ENCODE measurements at places on chromosomes 12 and 14. TPM values are rescaled to one million over a fixed set of nuclear protein-coding genes. Genes with fewer than 3 reads are reported as not detected.

- no peak overlapping the region for H3K4me3 ChIP-seq
- no peaks in the 10 kb centered on the region for H3K4me1 ChIP-seq
- no peak for DNase-seq
- H3K36me3 ChIP-seq: peaks cover 2% of the 10 kb centered on the region
- no peak overlapping the region for H3K27ac ChIP-seq
- H3K27me3 ChIP-seq: no peaks in the 10 kb centered on the region
Observed at GRCh38 chr12:94404854-94405253, 54.8 kb downstream of the CEP83 start.

DNA sequence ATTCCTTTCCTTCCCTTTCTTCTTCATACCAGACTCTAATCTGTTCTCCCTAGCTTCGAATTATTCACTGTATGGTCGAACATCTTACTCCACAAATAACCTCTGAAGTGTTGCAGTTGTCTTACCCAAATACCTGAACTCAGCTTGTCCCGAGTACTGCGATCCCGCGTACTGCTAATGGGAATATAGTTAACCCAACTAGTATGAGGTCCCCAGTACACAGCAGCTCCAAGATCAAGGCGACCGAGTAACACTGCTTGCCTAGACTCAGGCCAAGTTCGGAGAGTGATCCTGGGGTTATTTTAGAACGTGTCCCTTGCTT, 462 bp upstream of the ETNK1 start:
- peak overlapping the region; percentile 83 for H3K27ac ChIP-seq
- DNase-seq: no peak
- H3K36me3 ChIP-seq: no peaks in the 10 kb centered on the region
- peak overlapping the region; percentile 83 for H3K4me3 ChIP-seq

DNA sequence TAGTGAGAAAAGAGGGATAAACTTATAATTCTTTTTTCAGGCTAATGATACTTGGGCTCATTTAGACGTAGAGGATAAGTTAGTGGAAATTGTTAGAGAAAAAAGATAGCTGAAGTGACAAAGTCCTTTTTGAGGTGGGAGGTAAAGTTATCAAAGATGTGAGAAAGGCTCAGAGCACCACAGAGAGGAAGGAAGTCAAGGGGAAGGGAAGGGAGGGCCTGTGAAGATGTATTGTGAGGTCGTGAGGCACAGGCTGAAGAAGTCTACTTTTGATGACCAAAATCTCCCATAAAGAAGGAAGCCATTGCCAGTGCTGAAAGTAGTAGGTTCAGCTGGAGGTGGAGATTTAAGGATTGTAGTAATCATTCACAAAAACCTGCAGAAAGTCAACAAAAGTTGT, 19.4 kb upstream of the PTGDR start:
- H3K27me3 ChIP-seq: no peaks in the 10 kb centered on the region
- H3K36me3 ChIP-seq: no peaks in the 10 kb centered on the region
- peaks cover 2% of the 10 kb centered on the region for H3K4me1 ChIP-seq
- no peak overlapping the region for H3K27ac ChIP-seq
- H3K4me3 ChIP-seq: no peak overlapping the region
- DNase-seq: no peak

DNA sequence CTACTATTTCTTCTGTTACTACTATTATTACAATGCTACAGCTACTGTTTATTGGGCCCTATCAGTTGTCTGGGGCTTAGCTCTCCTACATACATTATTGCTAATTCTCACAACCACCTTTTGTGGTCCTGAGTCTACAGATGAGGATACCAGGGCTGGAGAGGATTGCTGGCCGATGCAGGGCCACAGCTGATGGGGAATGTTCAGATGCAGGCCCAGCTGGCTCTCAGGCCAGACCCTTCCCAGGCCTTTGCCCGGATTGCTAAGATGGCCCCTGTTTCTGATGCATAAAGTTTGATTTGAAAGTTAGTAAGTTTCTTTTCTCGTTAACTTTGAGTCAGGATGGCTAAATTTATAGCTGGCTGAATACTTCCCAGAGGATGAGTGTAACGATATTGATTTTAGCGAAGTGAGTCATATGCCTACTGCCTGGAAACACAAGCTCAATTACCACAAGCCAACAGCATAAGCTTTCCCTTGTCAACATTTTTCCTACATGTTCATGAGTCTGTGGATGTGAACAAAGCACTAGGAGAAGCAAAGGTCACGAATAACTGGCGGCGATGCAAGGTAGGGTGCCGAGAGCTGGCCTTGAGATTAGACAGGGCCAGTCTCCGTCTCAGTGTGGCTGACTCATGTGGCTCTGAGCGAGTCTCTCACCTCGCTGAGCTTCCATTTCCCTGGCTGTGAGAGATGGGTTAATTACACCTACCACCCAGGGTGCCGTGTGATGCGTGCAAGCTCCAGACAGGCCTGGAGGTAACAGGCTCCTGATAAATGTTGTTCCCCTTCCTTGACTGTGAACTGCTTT, 111.0 kb downstream of the BEGAIN start:
- DNase-seq: no peak
- no peaks in the 10 kb centered on the region for H3K4me1 ChIP-seq
- H3K4me3 ChIP-seq: no peak overlapping the region
- H3K36me3 ChIP-seq: no peaks in the 10 kb centered on the region
- H3K27me3 ChIP-seq: no peaks in the 10 kb centered on the region

The LRP1-AS gene
- total RNA-seq: not detected

- H3K4me1 ChIP-seq: peaks cover 23% of the 10 kb centered on the region
- no peak within 1 kb of the TSS for H3K4me3 ChIP-seq
- no peak within 1 kb of the TSS for H3K27ac ChIP-seq
- DNase-seq: peak; percentile 69
- H3K27me3 ChIP-seq: peaks cover 89% of the 10 kb centered on the region
- H3K36me3 ChIP-seq: no peaks in the 10 kb centered on the region
Observed at GRCh38 chr12:49336645-49337584, at the start of gene C1QL4. TSS of gene C1QL4 (minus strand) at chr12:49337188. CDS start at chr12:49336477, 711 bp downstream.

The RAD9B gene
- total RNA-seq: 1.0 TPM

GRCh38 chr14:92959761-92960680, 37.1 kb downstream of the CHGA start:
- no peak overlapping the region for H3K4me3 ChIP-seq
- DNase-seq: no peak
- H3K27ac ChIP-seq: no peak overlapping the region
